Fibroblast of skin of abdomen (primary cell): ENCODE measurements at places on chromosomes 3 and 15.

GRCh38 chr3:193416629-193417028 is 38.1 kb upstream of the ATP13A5 start:
- DNase-seq, result no peak

DNA sequence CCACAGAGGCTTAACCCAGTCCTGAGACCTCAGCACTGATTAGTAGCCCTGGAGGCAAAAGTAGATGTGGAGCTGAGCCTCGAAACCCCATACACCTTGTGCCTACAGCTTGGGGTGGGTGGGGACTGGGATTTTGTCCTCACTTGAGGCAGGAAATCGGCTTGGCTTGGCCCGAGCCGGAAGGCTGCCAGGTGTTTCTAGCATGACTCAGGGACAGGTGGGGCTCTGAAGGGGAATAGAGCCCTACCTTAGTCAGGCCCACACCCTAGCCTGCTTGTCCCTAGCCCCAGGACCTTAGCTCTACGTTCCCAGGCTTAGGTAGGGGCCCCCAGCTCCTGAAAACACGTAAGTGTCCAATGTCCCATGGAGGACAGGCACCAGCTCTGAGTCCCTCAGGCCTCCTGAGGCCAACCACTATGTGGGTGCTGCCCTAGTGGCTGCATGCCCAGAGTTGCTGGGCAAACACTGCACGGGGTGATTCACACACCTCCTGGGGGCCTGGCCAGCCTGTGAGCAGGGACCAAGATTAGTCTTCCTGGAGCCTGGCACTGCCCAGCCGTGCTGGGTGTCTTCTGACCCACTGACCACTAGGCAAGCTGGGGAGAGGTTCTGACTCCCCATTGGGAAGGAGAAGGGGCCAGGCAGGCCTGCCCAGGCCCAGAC is 3.1 kb downstream of the MST1R start:
- no peak for DNase-seq

DNA sequence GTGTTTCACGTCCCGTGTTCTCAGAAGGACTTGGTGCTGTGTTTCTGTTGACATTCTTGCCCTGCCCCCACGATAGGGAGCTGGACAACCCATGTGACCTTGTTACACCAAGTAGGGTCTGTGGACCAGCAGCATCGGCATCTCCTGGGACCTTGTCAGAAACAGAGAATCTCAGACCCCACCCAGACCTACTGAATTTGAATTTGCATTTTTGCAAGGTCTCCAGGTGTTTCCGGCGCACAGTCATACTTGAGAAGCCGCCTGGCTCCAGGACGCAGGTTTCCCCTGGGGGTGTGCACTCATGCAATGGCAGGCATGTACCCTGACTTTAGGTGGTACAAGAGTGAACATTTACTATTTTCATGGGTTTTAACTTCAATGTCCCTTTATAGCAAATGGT is 117.9 kb downstream of the TLE3 start:
- DNase-seq, result no peak

DNA sequence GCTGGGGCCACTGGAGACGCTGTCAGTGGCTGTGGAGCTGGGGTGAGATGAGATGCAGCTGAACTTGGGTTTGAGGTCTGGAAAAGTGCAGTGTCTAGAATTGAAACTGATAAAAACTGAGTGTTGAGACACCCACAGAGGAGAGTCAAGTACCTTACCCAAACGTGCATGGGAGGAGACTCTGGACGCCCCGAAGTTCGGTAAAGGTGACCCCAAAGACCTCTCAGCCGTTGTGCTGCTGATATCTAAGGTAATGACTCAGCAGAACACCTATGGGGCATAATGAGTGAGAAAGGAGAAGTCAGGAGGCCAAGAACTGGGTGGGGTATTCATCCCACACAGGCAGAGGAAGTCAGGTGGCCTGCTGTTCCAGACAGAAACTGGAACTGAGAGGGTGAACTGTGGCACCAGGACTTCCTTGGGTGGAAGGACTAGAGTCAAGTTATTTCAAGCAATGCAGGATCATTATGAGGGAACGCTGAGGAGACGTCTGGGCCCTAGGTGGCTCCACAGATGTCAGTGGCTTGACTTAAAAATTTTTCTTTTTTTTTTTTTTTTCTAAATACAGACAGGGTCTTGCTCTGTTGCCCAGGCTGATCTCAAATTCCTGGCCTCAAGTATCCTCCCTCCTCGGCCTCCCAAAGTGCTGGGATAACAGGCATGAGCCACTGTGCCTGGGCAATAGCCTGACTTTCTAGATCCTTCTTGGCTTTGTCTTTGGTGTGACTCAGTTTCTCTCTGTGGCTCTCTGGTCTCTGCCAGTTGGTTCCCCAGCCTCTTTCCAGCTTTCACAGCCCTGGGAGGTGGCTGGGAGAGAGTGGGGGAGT is 67.6 kb upstream of the GCNT3 start:
- no peak for DNase-seq

DNA sequence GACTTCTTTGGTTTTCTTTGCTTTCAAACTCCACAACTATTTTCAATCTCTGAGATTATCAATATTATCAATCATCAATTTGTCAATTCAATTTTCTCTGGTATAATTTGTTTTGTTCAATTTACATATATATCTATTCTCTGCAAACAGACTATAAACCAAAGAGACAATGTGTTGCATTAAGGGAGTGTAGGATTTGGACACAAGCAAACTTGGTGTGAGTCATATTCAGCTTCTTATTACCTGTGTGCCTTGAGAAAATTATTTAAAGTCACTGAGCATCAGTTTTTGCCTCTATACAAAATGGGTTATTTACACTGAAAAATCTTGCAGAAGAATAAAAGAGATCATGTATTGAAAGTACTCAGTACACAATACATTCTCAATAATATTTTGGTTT is 177.8 kb downstream of the NECTIN3 start:
- DNase-seq, result no peak

DNA sequence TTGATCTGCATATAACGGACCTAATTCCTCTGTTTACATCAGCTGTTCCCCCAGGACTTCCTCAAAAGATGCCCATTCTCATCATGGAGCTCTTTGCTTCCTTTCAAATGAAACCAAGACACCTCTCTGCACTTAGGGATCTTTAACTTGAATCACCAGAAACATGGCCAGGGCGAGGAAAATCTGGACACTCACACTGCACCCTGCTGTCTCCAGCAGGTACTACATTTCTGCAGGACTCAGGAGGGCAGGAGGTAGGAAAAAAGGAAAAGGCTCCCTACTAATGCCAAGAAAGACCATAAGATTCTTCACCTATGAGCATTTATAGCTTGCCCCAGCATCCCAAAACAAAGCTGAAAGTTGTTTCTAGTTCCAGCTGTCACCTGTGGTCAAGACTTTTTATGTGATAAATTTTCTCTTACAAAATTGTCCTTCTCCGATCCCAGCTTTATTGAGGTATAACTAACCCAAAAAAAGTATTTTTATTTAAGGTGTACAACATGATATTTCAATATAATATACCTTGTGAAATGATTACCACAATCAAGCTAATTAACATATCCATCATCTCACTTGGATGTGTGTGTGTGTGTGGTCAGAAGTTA is 87.3 kb upstream of the C15orf61 start:
- peak; percentile 55 for DNase-seq

- DNase-seq, result no peak
Observed at GRCh38 chr3:181403876-181404660, 307.7 kb upstream of the SOX2 start.

DNA sequence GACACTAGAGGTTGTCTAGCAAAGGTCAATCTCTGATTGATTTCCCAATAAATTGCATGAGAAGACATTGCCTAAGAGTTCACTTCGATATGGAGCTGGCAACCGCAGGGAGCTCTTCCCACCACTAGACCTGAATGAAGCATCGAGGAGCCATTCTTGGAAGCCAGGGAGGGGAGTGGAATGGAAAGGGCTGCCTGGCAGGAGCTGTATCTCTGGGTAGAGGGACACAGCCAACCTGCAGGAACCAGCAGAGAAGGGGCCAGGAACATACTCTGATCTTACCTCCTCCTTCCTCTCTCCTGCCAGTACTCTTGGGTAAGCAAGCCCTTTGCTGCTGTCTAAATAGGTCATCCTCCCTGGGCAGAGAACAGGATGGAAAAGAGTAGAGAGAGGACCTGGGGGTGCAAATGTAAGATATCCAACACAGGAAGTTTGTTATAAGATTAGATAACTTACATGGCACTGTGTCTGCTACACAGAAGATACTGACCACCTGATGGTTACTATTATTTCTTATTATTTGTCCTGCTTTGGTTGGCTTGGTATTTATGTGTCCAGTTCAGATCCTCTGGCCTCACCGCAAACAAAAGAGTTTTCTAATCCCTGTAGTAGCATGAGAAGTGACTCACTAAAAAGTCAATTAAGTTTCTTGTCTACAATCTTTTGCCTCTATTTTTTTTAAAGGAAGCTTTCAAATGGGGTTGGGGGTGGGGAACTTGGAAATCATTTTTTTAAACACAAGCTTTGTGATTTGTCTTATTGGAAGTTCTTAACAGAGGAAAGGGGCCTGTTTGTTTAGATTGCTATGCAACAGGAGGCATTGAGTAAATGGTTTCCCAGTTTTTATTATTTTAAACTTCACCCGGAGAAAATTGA is 156.7 kb upstream of the TSC22D2 start:
- peak; percentile 44 for DNase-seq

DNA sequence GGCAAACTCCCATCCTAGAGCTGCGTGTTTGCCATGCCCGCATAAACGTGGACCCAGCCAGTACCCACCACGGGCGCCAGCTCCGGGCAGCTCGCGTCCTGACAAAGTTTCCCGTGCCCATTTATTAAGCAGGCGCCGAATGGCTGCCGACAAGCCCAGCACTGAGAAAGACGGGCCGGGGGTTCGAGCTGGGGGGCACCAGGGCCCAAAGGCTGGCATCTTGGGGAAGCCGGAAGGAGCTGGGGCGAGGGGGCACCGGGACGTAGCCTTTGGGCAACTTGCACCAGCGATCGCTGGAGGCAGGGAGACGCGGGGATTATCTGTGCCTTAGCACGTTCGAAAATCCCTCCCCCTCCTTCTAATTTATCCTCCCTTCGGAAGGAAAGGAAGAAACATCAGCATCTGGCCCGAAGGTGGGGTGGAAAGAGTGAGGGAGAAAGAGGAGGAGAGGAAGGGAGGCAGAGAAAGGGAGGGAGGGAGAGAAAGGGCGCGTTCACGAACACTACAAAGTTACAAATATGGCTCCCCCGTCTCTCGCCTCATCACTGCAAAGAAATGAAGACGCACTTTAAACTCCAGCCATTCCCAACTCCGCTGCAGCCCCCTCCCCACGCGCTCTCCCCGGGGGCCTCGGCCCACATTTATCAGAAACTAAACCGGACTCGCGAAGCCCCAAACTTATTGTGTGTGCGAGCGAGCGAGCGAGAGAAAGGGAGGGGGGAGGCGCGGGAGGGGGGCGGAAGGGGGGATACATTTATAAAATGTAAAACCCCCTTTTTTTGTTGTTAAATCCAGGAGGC is 1.0 kb downstream of the ANP32A start:
- peak; percentile 69 for DNase-seq

DNA sequence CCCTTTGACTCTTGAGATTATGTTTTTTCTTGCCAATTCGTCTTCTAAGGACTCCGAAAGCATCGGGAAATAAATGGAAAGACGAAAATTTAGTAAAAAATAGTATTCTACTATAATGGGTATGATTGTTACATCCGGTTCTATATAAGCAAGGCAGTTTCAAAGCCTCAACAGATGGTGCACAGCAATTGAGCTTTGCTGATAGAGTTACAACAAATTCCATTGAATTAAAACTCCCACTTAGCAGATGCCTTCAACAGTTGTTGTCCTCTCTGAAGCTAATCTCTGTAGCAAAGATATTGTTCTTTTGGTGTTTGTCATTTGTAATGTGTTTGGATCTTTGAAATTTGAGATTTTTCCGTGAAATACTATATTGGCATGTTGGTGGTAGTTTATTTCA is 16.1 kb upstream of the GHSR start:
- DNase-seq, result no peak

- DNase-seq, result peak; percentile 29
Observed at GRCh38 chr3:124886168-124887056, 753 bp downstream of the ITGB5 start.

- DNase-seq, result no peak
Observed at GRCh38 chr3:136789976-136790375, 28.9 kb upstream of the SLC35G2 start.

- DNase-seq, result peak; percentile 14
Observed at GRCh38 chr15:56468401-56468800, 3.5 kb upstream of the MNS1 start.

DNA sequence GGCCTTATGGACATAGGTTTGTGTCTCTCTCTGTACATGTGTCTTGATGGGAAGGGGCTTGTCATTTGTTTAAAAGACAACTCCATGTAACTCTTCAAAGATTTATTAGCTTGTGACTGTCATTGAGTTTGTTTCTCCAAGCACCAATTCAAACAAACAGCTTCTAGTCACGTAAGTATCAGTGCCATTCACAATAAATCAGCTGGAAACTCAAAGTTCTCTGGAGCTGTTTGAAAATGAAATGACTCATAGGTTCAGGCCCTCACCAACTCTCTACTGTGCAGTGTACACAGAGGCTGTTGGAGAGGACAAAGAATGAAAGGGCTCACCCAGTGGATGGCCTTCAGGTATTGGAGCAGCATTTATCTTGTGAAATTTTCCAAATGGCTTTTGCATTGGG is 476.3 kb downstream of the AGBL1 start:
- no peak for DNase-seq

DNA sequence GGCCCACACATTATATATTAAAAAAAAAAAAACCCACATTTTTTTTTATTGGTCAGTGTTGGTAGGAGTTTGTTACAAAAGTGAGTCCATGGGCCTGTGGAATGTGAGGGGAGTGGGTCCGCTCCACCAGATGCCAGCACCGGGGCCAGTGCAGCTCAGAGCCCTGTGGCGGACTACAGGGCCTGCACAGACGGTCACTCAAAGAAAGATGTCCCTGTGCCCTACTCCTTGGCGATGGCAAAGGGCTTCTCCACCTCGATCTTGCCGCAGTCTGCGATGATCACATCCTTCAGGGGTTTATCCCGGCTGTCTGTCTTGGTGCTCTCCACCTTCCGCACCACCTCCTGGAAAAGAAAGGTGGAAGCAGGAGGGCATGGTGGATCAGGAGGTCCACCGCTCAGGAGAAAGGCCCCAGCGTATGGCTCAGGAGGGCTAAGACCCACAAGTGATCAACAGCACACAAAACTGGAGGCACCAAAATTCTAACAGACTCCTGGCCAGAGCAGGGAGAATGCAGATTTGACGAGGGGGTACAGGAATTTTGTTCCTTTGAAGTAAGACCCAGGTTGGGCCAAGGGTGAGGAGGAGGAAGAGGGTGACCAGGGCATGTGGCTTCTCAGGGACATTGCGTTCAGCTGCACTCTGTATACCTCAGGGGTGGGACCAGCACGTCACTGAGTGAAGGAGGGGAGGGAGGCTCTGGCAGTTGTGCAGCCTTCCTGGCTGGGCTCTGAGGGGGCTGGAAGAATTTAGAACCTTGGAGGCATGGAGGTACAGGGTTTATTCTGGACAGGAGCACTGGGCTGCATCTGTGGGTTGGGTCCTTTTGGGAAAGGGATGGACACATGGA is 4.5 kb downstream of the SNX22 start:
- no peak for DNase-seq

- DNase-seq, result peak; percentile 58
Observed at GRCh38 chr3:41405466-41405865, 206.2 kb downstream of the CTNNB1 start.
